ENCODE measurements at places on chromosomes 16 and 17.

DNA sequence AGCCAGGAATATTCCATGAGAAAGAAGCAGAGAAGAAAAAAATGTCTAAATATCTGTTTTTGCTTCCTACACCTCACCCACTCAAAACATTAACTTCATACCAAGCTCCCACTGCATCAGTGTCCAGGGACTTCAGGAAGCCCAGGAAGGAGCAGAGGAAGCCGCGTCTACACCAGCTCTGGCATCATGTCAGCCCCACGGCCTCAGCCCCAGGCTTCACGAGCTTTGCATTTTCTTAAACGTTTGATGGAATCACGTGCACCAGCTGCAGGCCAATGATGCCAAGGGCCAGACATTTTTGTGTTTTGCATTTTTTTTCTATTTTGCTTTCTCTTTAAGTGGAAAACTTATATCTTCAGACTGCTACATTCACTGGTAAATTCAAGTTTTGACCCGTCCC, 48.6 kb downstream of the CDRT4 start:
- DNase-seq, result no peak

GRCh38 chr17:802901-803881, 21.0 kb downstream of the MRM3 start:
- no peak for DNase-seq

- DNase-seq, result no peak
Observed at GRCh38 chr16:17658881-17659280, 188.1 kb upstream of the XYLT1 start.

GRCh38 chr16:23987443-23987842, 151.7 kb downstream of the PRKCB start:
- DNase-seq, result no peak

DNA sequence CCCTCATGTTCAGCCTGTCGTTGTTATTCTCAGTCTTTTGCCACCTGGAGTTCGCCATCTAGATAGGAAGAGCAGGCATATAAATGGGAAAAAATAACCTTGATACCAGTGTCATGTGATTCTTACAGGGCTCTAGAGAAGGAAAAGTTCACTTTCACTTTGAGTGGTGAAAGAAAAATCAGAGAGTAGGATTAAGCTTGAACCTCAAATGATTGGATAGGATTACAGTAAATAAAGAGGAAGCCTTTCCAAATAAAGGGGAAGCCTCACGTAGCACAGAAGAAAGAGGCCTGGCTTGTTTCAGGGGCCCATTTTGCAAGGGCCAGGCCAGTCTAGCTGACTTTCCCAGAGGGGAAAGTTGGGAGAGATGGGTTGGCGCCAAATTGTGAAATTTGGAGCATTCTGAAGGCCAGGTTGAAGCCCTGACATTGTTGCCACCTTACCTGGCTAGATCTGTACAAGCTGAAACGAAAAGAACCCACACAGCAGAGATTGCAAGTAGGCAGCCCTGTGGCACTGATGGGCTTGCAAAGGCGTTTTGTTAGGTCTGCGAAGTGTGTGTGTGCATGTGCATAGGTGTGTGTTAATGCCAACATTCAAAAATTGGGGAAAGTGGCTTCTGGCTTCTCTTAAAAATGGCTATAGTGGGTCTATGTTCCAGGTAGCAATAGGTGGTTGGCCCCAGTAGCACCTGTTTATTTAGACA, 38.8 kb downstream of the TMC6 start:
- DNase-seq, result no peak

DNA sequence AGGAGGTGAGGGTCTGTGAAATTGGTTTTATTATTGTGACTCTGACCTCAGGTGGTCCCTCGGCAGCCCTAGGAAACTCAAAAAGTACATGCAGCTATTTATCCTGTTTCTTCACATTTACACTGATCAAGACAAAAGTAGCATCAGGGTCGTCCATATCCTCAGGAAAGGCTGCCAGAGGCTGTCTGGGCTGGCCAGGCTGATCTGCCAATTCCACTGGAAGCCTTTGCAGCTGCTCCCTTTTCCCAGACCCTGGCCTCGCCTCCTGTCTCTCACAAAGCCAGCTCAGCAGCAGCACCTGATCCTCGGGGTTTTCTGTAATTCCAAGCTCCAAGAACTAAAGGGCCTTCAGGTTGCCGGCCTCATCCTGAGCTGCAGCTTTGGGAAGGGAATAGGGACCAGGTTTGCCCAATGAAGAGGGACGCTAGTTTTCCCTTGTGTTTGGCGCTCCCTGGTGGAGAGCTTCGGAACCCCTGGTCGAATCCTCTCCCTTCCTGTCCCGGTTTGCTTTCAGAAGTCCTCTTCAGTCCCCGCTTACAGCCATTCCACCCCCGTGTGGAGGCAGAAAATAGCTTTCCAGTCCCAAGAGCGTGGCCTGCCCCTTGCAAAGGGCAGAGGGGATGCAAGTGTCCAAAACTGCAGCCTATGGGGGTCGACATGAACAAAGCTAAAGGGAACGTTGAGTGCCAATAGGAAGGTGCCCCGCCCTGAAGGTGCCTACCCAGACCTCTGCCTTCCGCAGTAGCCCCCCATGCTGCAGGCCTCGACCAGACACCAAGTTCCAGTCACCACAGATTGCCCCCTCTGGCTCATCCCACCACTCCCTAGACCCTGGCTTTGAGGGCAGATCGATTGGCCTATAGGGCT, 13.4 kb downstream of the MFSD6L start:
- DNase-seq, result peak; percentile 76

GRCh38 chr17:65147955-65148354, 10.8 kb downstream of the RGS9 start:
- no peak for DNase-seq
